Regular cardiac myocyte (primary cell): ENCODE measurements at places on chromosomes 1 and 21. TPM values are rescaled to one million over a fixed set of nuclear protein-coding genes. Genes with fewer than 3 reads are reported as not detected.

VWA5B1 gene
- not detected in 2 replicates for total RNA-seq

FALEC gene
- total RNA-seq: 0.28 TPM in 1 of 2 replicates, not detected in the other

AMY2A gene
- total RNA-seq: not detected in 2 replicates

SYTL1 gene
- total RNA-seq: under 0.01 TPM in 1 of 2 replicates, not detected in the other

PTPN14 gene
- 35.0 and 45.2 TPM in 2 replicates for total RNA-seq

FAM110D gene
- under 0.01 TPM in 1 of 2 replicates, not detected in the other for total RNA-seq
